Liver (tissue), 10 donors: ENCODE measurements at places on chromosomes 12 and 14. TPM values are rescaled to one million over a fixed set of nuclear protein-coding genes. Genes with fewer than 3 reads are reported as not detected.

The RGS6 gene
- total RNA-seq = 0.17 TPM

The MTA1 gene
- 28.1 TPM for total RNA-seq

The SRGAP1 gene
- total RNA-seq = 0.51 TPM

The SSTR1 gene
- 0.23 TPM for total RNA-seq

The TAS2R8 gene
- not detected for total RNA-seq

The B4GALNT1 gene
- 0.25 TPM for total RNA-seq

The NRXN3 gene
- 0.33 TPM for total RNA-seq

The LMO3 gene
- total RNA-seq = not detected

The USP44 gene
- 0.33 TPM for total RNA-seq

The JAG2 gene
- 1.0 TPM for total RNA-seq

DNA sequence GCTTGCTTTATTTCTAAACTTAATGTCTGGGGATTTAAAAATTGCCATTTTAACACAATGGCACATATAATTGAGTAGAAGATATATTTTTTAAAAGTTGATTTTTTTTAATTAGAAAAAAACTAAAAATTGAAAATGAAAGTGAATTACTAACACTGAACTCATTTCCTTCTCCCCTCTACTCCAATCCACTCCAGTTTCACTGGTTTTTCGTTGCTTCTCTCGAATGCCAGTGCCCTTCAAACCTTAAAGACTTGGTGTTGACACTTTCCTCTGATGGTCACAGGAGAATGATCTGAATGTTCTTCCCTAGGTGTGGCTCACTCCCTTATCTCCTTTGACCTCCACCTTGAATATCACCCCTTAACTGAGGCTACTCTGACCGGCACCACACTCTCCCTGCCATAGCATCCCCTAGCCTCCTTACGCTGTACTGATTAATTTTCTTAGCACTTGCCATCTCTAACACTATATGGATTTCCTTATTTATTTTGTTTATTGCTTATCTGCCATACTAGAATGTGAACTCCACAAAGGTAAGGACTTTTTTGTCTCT, 107.1 kb downstream of the LIN7A start:
- H3K36me3 ChIP-seq = no peaks in the 10 kb centered on the region
- no peak overlapping the region for H3K27ac ChIP-seq
- H3K4me3 ChIP-seq = no peak overlapping the region
- no peak for DNase-seq
- peaks cover 1% of the 10 kb centered on the region for H3K4me1 ChIP-seq

- no peaks in the 10 kb centered on the region for H3K36me3 ChIP-seq
- H3K27me3 ChIP-seq = no peaks in the 10 kb centered on the region
- no peak overlapping the region for H3K27ac ChIP-seq
- no peak overlapping the region for H3K4me3 ChIP-seq
These were observed 38.9 kb downstream of the SLC2A14 start for GRCh38 chr12:7833831-7834230.

DNA sequence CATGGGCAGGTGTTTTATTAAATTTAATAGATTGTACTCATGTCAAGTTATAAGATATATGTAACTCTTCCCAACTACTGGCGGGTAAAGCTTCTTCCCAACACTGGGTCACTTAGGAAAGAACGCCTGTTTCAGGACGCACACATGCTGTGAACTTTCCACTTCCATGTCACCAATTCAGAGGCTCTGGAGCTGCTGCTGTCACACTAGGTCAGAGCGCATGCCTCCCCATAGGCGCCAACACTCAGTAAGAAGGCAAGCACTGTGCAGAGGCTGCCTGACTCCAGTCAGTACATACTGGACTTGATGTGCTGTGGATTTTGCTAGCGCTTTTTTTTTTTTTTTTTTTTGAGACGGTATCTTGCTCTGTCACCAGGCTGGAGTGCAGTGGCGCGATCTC, 17.2 kb downstream of the SLC15A4 start:
- no peak overlapping the region for H3K4me3 ChIP-seq
- H3K27ac ChIP-seq = no peak overlapping the region
- H3K27me3 ChIP-seq = no peaks in the 10 kb centered on the region
- no peak for DNase-seq
- peaks cover 12% of the 10 kb centered on the region for H3K36me3 ChIP-seq

GRCh38 chr14:99479906-99480869, at the start of gene SETD3:
TSS of gene SETD3 (minus strand) at chr14:99480859. CDS start at chr14:99465805, 15,054 bp downstream.
- peak; percentile 50 for DNase-seq
- H3K27ac ChIP-seq = peak within 1 kb of the TSS; percentile 78
- no peaks in the 10 kb centered on the region for H3K27me3 ChIP-seq
- H3K4me1 ChIP-seq = peaks cover 5% of the 10 kb centered on the region
- H3K36me3 ChIP-seq = no peaks in the 10 kb centered on the region

DNA sequence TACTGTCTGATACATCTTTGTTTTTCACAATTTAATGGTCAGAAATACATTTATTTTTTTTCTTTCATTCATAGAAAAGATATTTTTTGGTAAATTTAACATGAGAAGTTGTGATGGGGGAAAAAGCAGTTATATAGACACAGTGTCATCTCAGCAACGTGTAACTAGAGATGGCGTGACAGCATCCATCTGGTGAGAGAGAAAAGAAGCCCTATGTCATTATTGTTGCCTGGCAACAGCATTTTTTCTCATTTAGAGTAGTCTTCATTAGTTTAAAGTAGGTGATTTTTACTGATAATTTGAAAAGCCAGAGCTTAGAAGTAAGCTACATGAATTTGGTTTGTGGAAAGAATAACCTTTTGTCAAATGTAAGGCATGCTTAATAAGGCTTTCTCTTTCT, 128.6 kb downstream of the ACSS3 start:
- H3K27ac ChIP-seq = no peak overlapping the region
- no peaks in the 10 kb centered on the region for H3K36me3 ChIP-seq
- no peaks in the 10 kb centered on the region for H3K4me1 ChIP-seq
- no peaks in the 10 kb centered on the region for H3K27me3 ChIP-seq

DNA sequence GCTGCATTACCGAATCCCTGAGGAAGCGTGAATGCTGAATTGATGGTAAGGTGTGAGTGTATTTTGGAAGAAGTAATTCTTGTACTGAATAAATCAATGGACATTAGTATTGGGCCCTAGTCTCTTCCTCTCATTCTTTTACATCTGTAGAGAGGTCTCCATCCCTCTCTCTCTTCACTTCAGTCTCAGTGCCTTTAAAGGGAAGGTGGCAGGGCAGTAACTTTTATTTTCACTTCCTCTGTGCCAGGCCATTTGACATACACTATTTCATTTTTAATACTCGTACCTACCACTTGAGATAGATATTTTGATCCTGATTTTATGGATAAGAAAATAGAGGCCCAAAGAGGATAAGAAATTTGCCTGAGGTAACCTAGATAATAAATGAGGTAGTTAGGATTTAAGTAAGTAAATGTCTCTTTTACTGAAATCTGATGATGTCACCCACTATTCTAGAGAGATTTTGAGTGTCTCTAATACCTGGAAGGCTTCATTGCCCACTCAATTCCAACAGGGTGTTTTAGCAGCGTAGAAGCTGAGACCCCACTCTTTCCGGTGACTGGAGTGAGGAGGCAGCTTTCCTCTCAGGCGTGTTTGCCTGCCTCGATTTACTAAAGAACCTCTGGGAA, 177.9 kb upstream of the PRICKLE1 start:
- DNase-seq = no peak
- H3K36me3 ChIP-seq = no peaks in the 10 kb centered on the region
- H3K4me3 ChIP-seq = no peak overlapping the region
- no peak overlapping the region for H3K27ac ChIP-seq

GRCh38 chr12:18057051-18057450, 32.9 kb downstream of the RERGL start:
- no peaks in the 10 kb centered on the region for H3K27me3 ChIP-seq
- no peak overlapping the region for H3K27ac ChIP-seq
- H3K36me3 ChIP-seq = no peaks in the 10 kb centered on the region
- H3K4me1 ChIP-seq = no peaks in the 10 kb centered on the region

DNA sequence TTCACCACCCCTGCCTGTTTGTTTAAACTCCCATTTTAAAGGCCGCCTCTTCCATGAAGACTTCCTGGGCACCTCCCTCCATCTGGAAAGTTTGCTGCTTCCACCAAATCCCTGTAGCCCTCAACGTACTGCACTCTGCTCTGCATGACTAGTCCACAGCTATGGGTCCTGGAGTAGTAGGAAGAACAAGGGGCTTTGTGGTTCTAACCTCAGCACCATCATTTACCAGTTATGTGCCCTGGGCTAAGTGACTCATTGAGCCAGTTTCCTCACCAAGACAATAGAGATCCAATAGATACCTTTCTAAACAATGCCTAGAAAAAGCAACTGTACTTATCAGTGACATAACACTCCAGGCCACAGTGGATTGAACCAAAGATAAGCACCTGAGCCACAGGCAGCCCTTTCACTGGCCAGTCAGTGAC, 8.5 kb upstream of the LTBP2 start:
- DNase-seq = no peak
- no peaks in the 10 kb centered on the region for H3K27me3 ChIP-seq
- H3K4me1 ChIP-seq = peaks cover 9% of the 10 kb centered on the region
- H3K4me3 ChIP-seq = no peak overlapping the region
- H3K27ac ChIP-seq = no peak overlapping the region
- no peaks in the 10 kb centered on the region for H3K36me3 ChIP-seq

GRCh38 chr14:59103396-59103795, 85.1 kb upstream of the DAAM1 start:
- H3K4me1 ChIP-seq = no peaks in the 10 kb centered on the region
- H3K36me3 ChIP-seq = no peaks in the 10 kb centered on the region
- no peak for DNase-seq
- no peaks in the 10 kb centered on the region for H3K27me3 ChIP-seq
- H3K4me3 ChIP-seq = no peak overlapping the region

DNA sequence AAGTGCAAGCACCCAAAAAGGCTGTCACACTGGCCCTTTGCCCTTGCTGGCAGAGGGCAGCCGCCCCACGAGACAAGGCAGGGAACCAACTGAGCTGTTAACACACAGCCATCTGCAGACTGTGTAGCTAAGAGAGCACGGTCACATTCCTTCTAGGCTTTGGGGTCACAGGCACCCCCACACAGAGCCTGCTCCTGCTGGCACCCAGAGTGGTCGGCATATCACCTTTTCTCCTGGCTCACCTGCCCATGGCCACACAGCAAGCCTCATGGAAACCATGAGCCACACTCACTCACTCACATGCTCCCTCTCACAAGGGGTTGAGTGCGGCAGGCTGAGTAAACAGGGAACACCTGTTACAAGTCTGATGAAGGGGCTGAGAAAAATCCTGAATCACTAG, 214.5 kb downstream of the PCNX1 start:
- H3K27ac ChIP-seq = no peak overlapping the region
- H3K4me3 ChIP-seq = no peak overlapping the region
- H3K4me1 ChIP-seq = peaks cover 23% of the 10 kb centered on the region
- no peaks in the 10 kb centered on the region for H3K27me3 ChIP-seq

GRCh38 chr12:56631790-56632700, 1.9 kb upstream of the BAZ2A start:
- no peaks in the 10 kb centered on the region for H3K36me3 ChIP-seq
- H3K27ac ChIP-seq = peak overlapping the region; percentile 62
- peaks cover 71% of the 10 kb centered on the region for H3K4me1 ChIP-seq
- peak overlapping the region; percentile 9 for H3K4me3 ChIP-seq
- peak; percentile 85 for DNase-seq

DNA sequence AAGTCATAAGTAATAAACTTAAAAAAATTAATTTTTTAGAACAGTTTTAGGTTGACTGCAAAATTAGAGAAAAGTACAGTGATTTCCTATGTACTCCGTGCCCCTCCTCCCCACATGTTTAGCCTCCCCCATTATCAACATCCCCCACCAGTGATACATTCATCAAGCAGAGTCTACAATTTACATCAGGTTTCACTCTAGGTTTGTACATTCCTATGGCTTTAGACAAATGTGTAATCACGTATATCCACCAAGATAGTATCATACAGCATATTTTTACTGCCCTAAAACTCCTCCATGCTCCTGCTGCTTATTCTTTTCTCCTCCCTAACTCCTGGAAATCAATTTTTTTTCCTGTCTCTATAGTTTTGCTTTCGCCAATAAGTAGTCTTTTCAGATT, 438.7 kb downstream of the LRFN5 start:
- no peaks in the 10 kb centered on the region for H3K4me1 ChIP-seq
- no peak for DNase-seq
- no peaks in the 10 kb centered on the region for H3K36me3 ChIP-seq
- no peaks in the 10 kb centered on the region for H3K27me3 ChIP-seq
- H3K4me3 ChIP-seq = no peak overlapping the region

DNA sequence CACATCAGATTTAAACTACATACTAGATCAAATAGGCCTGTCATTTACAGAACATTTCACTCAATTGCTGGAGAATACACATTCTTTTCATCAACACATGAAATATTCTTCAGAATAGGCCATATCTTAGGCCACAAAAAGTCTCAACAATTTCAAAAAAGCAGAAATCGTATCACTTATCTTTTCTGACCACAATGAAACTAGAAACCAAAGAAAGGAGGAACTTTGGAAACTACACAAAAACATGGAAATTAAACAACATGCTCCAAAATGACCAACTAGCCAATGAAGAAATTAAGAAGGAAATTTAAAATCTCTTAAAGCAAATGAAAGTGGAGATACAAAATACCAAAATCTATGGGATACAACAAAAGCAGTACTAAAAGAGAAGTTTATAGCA, 35.1 kb downstream of the PARP11 start:
- no peak overlapping the region for H3K4me3 ChIP-seq
- H3K27ac ChIP-seq = no peak overlapping the region
- H3K27me3 ChIP-seq = no peaks in the 10 kb centered on the region
- no peaks in the 10 kb centered on the region for H3K36me3 ChIP-seq

GRCh38 chr12:78036874-78037273, 206.2 kb downstream of the NAV3 start:
- DNase-seq = no peak
- no peaks in the 10 kb centered on the region for H3K36me3 ChIP-seq
- H3K27ac ChIP-seq = no peak overlapping the region
- H3K4me3 ChIP-seq = no peak overlapping the region
- H3K4me1 ChIP-seq = no peaks in the 10 kb centered on the region

- H3K4me3 ChIP-seq = no peak overlapping the region
- H3K27ac ChIP-seq = no peak overlapping the region
- H3K4me1 ChIP-seq = no peaks in the 10 kb centered on the region
- no peak for DNase-seq
These were observed 100.1 kb downstream of the PAH start for GRCh38 chr12:102816816-102817434.

- no peak overlapping the region for H3K27ac ChIP-seq
- no peak for DNase-seq
- peaks cover 7% of the 10 kb centered on the region for H3K4me1 ChIP-seq
- H3K4me3 ChIP-seq = no peak overlapping the region
- no peaks in the 10 kb centered on the region for H3K36me3 ChIP-seq
These were observed 27.7 kb downstream of the PPP2R5C start for GRCh38 chr14:101789222-101789621.

GRCh38 chr12:132622437-132623071, 4.0 kb downstream of the P2RX2 start:
- no peak overlapping the region for H3K4me3 ChIP-seq
- H3K27ac ChIP-seq = no peak overlapping the region
- H3K4me1 ChIP-seq = no peaks in the 10 kb centered on the region
- H3K27me3 ChIP-seq = no peaks in the 10 kb centered on the region
- peaks cover 24% of the 10 kb centered on the region for H3K36me3 ChIP-seq

- no peaks in the 10 kb centered on the region for H3K27me3 ChIP-seq
- no peak for DNase-seq
- peaks cover 33% of the 10 kb centered on the region for H3K4me1 ChIP-seq
- H3K27ac ChIP-seq = no peak overlapping the region
- H3K4me3 ChIP-seq = no peak overlapping the region
These were observed 116.9 kb downstream of the DIP2B start for GRCh38 chr12:50621399-50622300.
